Upper lobe of right lung (tissue), 1 donor: ENCODE measurements at places on chromosomes 2 and 18. TPM values are rescaled to one million over a fixed set of nuclear protein-coding genes. Genes with fewer than 3 reads are reported as not detected.
A peak's percentile ranks its signal among the peaks of the same experiment; 100 is the strongest.

- H3K27me3 ChIP-seq, result no peaks in the 10 kb centered on the region
- peak overlapping the region; percentile 58 for H3K27ac ChIP-seq
- peaks cover 44% of the 10 kb centered on the region for H3K4me1 ChIP-seq
- no peak overlapping the region for H3K4me3 ChIP-seq
- DNase-seq, result no peak
Observed at GRCh38 chr2:54471221-54471711, 15.1 kb downstream of the SPTBN1 start.

DNA sequence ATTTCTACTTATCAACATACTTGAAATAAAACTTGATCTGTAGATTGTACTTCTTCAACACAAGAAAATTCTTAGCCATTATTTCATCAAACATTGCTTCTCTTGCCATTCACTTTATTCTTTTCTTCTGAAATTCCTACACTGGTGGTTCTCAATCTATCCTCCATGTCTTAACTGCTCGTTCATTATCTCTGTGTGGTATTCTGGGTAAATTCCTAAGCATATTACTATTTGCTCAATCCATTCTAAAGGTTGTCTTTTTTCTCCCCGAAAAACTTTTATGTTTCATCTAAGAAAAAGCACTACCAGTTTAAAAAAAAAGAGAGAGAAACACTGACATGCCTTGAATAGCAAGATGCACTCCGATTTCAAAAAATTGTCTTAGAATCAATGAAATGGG lies 18.0 kb downstream of the SP3 start:
- DNase-seq, result no peak
- H3K4me1 ChIP-seq, result peaks cover 30% of the 10 kb centered on the region
- no peak overlapping the region for H3K4me3 ChIP-seq
- H3K27me3 ChIP-seq, result no peaks in the 10 kb centered on the region

DNA sequence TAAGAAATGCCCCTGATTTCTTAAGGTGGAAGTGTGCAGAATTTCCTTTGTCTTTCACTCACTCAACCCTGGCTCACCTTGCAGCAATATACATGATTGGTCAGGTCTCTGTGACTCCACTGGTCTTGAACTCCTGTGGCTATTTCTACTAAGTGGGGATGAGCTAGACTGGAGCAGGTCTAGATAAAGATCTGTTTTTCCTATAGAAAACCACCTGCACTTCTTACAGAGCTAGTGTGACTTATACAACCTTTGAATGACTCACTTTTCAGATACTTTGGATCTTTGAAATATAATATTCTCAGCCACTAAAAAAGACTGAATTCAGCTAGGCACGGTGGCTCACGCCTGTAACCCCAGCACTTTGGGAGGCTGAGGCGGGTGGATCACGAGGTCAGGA lies 98.5 kb upstream of the KCTD1 start:
- no peaks in the 10 kb centered on the region for H3K4me1 ChIP-seq
- H3K36me3 ChIP-seq, result no peaks in the 10 kb centered on the region
- DNase-seq, result no peak
- no peaks in the 10 kb centered on the region for H3K27me3 ChIP-seq
- H3K4me3 ChIP-seq, result no peak overlapping the region
- no peak overlapping the region for H3K27ac ChIP-seq

DNA sequence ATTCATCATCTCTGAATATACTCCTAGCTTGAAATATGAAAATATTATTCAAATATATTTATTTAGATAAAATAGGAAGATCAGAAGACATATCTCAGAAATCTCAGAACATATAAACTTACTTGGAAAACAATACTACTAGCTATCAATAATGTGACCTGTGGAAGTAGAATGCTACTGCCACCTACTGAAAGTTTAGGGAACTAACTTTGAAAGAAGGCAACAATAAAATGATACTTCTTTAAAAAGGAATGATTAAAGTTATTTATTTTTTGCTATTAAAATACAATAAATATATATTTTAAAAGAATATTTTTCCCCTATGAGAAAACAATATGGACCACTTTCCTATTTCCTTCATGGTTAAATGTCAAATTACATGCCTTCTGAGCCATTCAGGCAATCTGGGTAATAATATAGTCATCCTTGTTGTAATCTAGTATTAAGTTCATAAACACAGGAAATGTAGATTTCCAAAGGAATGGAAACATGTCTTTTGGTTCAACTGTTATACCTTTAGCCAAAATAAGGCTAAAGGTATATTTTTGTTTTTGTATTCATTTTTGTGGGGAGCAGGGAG lies 26.0 kb downstream of the ACADL start:
- no peaks in the 10 kb centered on the region for H3K36me3 ChIP-seq
- no peak for DNase-seq
- H3K4me3 ChIP-seq, result no peak overlapping the region

GRCh38 chr2:241656190-241656741 lies 18.8 kb downstream of the ATG4B start:
- H3K27me3 ChIP-seq, result no peaks in the 10 kb centered on the region
- H3K4me3 ChIP-seq, result no peak overlapping the region
- DNase-seq, result no peak
- peaks cover 83% of the 10 kb centered on the region for H3K36me3 ChIP-seq

Gene RNU2-63P
- total RNA-seq, result not detected

Gene UGT1A5
- total RNA-seq, result not detected

Gene CHRND
- not detected for total RNA-seq

Gene FMNL2
- 69.5 TPM for total RNA-seq
